ENCODE measurements at places on chromosomes 5 and 9.
A peak's percentile ranks its signal among the peaks of the same experiment; 100 is the strongest.

- peak; percentile 51 for DNase-seq
Measured at GRCh38 chr5:81247441-81247972, 14.4 kb downstream of the CKMT2 start.

DNA sequence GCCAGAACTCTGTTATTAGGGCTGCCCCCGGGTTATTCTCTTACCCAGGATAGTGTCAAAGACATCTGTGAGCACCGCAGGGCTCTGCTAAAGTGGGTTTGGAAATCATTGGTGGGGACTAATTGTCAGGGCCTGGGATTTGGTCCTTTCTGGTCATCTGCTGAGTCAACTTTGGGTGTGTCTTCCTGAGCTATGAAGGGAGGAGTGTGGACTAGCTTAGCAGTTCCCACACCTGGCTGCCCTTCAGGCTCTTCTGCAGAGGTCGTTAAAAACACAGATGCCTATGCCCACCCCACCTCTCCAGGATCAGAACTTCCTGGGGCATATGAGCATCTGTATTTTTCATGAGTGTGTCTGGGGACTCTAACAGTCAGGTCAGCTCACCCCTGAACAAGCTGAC is 352.2 kb downstream of the SLIT3 start:
- no peak for DNase-seq

DNA sequence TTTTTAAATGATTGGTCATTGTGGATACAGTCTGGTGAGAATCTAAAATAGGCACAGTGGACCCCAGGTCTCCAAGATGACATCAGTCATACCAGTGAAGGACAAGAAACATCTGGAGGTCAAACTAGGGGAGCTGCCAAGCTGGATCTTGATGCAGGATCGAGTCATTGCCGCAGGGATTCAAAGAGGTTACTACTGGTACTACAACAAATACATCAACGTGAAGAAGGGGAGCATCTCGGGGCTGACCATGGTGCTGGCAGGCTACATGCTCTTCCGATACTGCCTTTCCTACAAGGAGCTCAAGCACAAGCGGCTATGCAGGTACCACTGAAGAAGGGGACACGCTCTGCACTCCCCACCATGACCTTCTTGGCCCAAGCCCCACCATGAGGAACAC is 20.9 kb downstream of the FOXB2 start:
- DNase-seq = no peak

DNA sequence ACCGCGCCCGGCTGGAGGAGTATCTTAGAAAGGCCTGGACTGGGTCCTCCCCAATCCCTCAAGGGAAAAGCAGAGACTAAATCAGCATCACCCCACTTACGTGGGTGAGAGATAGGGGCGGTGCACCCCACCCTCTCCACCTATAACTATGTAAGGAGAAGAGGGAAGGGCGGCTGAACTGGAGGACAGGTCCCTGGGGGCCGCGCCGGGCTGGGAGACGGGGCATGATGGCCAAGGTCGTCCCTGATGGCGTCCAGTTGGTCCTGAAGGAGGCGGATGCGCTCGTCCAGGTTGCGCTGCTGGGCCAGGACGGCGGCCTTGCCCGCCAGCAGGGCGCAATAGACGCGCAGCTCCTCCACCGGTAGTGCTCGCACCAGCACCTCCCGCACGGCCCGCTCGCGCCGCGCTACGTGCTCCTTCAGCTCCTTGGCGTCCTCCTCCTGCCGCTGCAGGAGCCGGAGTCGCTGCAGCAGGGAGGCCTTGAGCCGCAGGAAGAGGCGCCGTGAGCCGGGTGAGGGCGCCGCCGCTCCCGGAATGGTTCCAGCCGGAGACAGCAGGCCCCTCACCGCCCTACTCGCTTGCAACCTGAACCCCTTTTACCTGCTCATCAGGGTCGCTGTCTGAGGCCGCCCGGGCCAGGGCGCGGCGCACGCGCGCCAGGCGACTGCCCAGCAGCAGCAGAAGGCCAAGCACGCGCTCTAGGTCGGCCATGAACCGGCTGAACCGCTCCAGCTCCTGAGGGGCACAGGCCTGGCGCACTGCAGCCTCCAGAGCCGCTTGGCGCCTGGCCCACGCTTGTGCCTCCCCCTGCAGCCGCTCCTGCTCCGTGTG is 7.6 kb downstream of the SHROOM1 start:
- no peak for DNase-seq

DNA sequence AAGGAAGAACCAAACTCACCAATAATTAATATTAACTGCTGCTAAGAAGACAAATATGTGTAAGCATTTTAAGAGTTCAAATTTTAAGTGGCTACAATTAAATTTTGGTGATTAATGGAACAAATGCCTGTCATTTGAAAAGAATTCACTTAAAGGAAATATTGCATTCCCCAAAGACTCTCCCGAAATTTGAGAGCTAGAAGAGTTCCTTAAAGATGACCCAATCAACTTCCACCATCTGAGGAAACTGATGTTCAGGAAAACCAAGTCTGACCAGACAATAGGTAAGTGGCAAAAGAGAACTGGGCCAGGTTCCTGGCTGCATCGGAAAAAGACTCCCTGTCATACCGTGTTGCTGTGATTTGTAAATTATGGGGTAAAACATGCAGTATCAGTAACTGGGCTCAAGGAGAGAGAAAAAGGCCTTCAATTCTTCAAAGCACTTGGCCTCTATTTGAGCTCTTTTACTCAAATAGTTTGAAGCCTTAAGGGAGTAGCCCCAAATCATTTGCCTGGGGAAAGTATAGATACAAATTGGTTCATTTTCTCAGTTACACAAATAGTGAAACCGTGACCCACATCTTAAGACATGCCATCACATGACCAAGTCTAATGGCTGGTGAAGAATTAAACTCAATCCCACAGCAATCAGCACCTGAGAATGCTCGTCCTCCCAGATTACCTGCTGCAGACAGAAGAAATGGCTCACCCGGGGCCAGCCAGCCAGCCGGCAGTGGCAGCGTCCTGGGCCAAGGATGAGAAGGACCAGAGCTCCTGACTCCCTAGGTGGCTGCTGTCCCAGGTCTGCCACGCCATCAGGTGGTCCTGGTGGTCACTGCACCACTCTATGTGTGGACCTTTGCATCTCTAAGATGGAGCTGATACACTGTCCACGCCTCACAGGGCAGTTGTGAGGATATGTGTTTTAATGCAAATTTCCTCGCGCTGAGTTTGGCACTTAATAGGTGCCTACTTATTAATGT is 162.9 kb downstream of the TTLL11 start:
- peak; percentile 67 for DNase-seq

DNA sequence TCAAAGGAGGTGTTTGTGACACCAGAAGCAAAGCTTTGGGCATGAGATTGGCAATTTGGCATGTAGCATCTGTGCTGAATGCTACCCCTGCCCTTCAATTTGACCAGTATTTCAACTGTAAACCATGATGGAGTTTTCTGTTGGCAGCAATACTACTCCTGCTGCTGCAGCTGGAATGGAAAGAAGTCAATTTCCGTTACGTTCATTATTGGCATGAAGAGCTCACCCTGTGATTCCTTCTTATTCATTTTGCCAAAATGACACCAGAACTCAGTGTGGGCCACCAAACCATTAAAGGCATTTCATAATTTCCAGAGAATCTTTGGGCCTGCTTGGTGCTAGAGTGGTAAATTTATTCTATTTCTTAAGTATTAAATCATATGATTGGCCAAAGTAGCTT is 433.1 kb upstream of the DMAC1 start:
- no peak for DNase-seq

- DNase-seq = peak; percentile 45
Measured at GRCh38 chr9:130766021-130766926, 68.8 kb upstream of the ABL1 start.

Data from EH (cell line).